ENCODE measurements at places on chromosomes 12 and 14. TPM values are rescaled to one million over a fixed set of nuclear protein-coding genes. Genes with fewer than 3 reads are reported as not detected.

AMHR2 gene
- total RNA-seq: 1.2 TPM

RASSF9 gene
- total RNA-seq: 1.7 TPM

GLT1D1 gene
- 0.74 TPM for total RNA-seq

SPATA7 gene
- 9.6 TPM for total RNA-seq

TAS2R7 gene
- total RNA-seq: not detected

GRCh38 chr12:67681105-67681778 is 32.7 kb downstream of the DYRK2 start:
- DNase-seq: no peak

- no peak for DNase-seq
Observed at GRCh38 chr12:49296034-49296835, 1.3 kb downstream of the PRPH start.

GRCh38 chr14:101575581-101575980 is 14.3 kb downstream of the DIO3 start:
- no peak for DNase-seq

DNA sequence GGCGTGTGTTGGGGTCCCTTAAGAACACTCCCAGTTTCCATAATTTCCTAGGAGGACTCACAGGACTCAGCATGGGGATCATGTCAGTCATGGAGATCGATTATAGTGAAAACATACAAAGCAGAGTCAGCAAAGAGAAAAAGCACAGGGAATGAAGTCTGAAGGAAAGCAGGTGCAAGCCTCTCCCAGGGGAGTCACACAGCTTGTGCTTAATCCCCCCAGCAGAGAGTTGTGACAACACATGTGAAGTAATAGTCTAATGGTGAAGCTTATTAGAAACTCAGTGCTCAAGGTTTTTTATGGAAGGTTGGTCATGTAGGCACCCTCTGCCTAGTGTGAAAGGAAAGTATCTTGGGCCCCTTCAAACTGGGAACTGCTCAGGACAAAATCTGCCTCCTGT is 149.0 kb upstream of the SEL1L start:
- no peak for DNase-seq

DNA sequence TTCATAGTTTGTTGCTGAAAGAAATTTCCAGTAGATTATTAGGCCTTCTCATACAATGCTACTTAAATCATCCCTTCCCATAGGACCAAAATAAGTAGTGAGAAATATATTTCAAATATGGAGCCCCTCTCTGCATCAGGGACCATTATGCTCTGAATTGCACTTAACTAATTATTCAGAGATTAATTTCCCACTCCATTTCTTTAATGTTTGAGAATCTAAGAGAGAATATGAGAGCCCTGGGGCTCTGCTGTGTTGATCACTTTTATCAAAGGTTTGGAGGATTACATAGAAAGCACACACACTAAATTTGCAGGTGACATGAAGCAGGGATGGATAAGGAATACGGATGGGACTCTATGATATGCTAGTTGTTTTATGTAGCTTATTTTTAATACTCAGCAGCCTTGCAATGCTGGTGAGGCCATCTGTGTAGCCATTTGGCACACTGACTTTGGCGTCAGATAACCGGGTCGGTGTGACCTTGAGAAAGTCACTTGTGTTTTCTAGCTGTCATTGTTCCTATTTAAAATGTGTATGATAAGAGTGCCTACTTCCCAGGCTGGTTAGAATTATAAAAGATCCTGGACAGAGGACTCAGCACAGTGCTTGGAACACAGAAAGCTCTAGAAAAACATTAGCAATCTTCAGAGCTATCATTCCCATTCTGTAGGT is 49.9 kb upstream of the FBXO21 start:
- DNase-seq: no peak

GRCh38 chr14:94655169-94655710 is 43.0 kb downstream of the SERPINA3 start:
- DNase-seq: peak; percentile 88

DNA sequence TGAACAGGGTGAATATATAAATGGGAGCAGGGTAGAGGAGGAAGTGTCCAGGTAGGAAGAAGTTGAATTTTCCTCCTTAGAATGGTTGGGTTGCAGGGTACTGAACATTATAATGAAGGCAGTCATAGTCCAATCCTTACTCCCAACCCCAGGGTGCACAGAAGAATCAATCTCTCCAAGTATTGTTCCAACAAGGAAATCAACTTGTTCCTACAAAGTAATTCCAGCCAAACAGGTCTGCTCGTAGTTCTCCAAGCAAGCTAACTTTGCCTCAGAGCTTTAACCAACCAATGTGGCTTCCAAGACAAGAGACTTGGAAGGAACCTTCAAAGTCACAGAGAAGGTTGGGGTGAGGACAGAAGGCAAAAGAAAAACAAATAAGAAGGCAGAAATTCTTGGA is 527.2 kb downstream of the MED13L start:
- no peak for DNase-seq

DNA sequence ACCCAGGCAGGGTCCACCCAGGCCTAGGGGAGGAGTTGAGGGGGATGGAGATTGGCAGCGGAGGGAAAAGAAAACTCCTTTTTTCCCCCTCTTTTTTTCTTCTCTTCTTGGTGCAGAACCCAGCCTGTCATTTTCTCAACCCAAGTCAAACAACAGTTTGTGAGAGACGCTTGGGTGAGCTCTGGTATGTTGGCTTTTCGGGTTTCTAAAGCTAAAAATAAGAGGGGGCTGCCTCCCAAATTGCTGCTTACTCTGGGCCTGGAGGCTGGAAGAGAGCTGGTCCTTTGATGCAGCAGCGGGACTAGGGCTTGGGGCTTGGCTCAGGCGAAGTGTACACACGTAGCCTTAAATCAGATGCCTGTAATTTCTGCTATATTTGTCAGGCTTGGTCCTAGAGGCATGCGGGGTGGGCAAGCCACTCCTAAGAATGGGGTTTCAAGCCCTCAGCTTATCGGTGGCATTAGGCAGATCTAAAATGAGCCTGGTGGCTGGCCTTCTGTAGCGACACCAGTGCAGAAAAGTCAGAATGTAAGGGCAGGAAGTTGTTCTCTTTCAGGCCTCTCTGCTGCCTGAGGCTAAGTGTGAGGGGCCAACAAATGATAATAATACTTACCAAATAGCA is 816 bp upstream of the SLC8A3 start:
- DNase-seq: no peak

GRCh38 chr12:96274331-96274730 is 80.2 kb downstream of the ELK3 start:
- no peak for DNase-seq
